ENCODE measurements at places on chromosomes 13 and 19. TPM values are rescaled to one million over a fixed set of nuclear protein-coding genes. Genes with fewer than 3 reads are reported as not detected.

DNA sequence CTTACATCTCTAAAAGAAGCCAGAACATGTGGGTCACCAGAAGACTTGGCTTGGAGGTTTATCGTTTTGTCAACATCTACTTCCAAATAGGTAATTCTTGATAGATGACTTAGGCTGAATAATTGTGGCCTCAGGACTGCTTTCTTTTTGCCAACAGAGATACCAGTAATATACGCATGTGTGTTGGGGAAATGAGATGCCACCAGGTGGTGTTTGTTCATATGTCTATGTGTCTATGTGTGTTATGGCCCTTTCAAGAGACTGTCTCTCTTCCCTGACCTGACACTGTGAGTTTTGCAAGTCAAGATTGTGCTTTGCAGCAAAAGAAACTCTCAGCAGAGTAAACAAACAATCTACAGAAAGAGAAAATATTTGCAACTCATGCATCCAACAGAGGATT is 31.6 kb upstream of the METTL21C start:
- peak; percentile 7 for DNase-seq

DNA sequence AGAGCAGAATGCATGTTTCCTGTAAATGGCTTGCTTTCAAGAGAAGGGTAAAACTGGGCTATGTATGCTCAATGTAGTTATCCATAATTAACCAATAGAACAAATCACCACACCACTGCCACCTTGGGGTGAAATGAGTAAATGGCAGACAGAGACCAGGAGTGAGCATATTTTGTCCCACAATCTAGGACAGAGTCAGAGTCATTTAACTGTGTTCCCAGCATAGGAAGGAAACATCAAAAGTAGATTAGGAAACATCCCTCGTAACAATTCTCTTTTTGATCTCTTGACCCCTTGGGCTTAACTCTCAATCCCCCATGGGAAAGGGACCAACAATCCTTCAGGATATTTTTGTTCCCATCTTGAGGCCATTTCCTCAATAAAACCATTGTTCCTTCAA is 224.8 kb downstream of the NHLRC3 start:
- DNase-seq = peak; percentile 27

- DNase-seq = no peak
These were observed 431.2 kb downstream of the KCTD12 start for GRCh38 chr13:76454991-76455390.

The ATP4A gene
- total RNA-seq = 890 TPM

The SIGLECL1 gene
- total RNA-seq = not detected

Measured in stomach (tissue), 19 donors.